Urinary bladder (tissue), 4 donors: ENCODE measurements at places on chromosomes 3 and 15. TPM values are rescaled to one million over a fixed set of nuclear protein-coding genes. Genes with fewer than 3 reads are reported as not detected.
A peak's percentile ranks its signal among the peaks of the same experiment; 100 is the strongest.

- DNase-seq: no peak
These were observed 6.1 kb downstream of the BCL6 start for GRCh38 chr3:187739094-187739560.

DNA sequence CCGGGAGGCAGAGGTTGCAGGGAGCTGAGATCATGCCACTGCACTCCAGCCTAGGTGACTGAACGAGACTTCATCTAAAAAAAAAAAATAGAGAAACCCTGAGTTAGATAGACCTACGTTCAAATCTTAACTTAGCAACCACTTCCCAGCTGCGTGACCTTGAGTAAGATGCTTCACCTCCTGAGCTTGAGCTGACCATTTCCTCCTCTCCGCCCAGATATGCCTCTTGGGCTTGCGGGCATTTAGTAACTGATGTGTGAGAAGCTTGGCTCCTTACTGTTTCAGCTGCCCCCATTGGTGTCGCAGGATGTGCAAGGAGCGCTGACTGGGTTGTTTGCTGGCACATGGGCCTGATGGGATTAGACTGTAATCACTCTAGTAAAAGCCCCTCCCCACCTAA is 26.9 kb upstream of the ATG7 start:
- DNase-seq: no peak

DNA sequence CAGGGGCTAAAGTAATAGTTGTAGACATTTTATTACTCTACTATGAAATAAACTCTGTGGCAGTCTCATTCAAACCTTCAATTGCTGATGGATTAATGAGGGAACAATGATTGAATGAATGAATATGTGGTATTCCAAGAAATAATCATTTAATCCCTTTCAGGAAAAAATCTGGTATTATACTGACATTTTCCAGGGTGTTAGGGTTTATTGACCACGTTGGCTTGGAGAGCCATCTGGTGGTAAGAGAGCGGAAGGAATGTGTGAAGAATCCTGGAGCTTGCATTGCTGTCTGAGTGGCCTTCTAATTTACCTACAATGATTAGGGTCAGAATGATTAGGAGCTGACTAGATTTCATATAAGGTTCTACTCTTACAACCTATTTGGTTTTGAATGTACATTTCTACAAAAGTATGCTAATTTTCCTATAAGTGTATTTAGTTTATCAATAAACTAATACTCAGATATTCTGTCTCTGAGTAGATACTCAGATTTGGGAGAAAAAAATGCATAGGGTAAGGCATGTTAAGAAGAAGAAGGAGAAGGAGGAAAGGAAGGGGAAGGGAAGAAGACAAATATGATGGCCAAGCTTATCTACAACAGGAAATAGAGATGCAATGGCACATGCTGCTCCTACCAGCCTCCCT is 249.9 kb downstream of the ROBO1 start:
- no peak for DNase-seq

Gene FBXL22
- total RNA-seq: 26.2 TPM

DNA sequence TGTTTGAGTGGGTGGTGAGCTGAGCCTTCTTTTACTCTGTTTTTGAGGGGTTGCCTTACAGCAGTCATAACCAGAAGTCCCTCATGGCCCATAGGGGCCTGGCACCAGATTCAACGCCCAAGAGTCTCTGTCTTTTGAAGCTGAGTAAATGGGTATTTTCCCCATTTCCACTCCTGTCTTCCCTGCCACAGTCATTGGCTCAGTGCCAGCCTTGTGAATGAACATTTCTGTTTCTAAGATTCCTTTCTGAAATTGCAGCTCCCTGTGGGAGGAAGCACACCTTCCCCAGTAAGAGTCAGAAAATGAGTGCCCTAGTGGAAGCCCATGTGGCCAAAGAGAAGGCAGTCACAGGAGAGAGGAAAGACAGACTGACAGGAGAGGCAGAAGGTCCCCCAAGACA is 43.7 kb upstream of the POLR2M start:
- no peak for DNase-seq

Gene TKT
- total RNA-seq: 66.5 TPM

GRCh38 chr3:182668974-182669373 is 124.3 kb upstream of the ATP11B start:
- DNase-seq: no peak

- DNase-seq: no peak
These were observed 10.8 kb downstream of the ZNF774 start for GRCh38 chr15:90362936-90363212.

DNA sequence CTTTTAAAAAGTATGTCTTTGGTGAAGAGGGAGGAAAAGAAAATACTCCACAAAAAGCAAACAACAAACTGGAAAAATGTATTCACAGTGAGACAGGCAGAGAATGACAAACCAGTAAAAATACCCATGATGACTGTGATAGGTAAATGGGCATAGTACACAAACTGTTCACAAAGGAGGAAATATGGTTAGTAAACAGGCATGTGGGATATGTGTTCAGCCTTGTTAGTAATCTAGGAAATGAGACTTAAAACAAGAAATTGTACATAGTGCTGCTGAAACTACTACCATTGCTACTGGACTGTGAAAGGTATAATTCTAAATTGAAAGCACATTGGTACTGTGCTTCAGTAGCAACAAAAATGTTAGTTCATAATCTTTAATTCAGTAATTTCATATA is 50.1 kb downstream of the UBE2E2 start:
- DNase-seq: no peak

GRCh38 chr15:85031086-85031943 is 49.7 kb downstream of the PDE8A start:
- DNase-seq: no peak

GRCh38 chr3:103532986-103533385 is 1098.2 kb downstream of the ZPLD1 start:
- no peak for DNase-seq

GRCh38 chr15:52496776-52497470 is 31.8 kb downstream of the MYO5A start:
- DNase-seq: no peak

GRCh38 chr3:161694682-161695564 is 198.3 kb downstream of the OTOL1 start:
- no peak for DNase-seq

DNA sequence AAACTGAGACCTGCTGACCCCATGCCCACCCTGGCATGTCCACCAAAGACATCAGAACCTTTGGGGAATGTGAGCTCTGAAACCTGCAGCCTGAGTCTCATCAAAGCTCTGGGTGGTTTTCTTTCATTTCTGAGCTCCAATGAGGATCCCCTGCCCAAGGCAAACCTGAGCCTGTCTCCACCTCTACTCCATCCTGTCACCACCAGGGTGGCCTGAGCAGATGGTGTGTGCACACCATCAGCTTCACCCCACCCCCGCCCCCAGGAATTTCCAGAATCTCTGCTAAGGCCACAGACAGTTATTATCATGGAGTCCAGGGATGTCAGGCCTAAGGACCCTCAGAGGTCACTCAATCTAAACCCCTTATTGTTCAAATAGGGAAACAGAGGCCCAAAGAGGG is 1.3 kb downstream of the XIRP1 start:
- DNase-seq: no peak

DNA sequence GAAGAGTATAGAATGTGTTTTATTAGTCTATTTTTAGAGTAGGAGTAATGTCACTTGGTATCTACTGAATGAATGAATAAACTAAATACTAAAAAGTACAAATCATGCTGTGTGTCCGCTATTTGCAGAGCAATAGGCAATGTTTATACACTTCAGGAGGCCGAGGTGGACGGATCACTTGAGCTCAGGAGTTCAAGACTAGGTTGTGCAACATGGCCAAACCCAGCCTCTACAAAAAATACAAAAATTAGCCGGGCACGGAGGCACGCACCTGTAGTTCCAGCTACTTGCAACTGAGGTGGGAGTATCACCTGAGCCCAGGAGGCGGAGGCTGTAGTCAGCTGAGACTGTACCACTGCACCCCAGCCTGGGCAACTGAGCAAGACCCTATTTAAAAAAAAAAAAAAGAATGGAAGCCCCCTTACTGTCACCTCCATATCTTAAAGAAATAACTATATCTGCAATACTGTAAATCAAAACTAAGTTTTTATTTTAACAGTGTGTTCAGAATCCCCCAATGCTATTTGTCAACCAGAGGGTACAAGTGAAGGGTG is 98.4 kb downstream of the DHX30 start:
- DNase-seq: no peak

Gene ROPN1B
- 0.26 TPM for total RNA-seq

DNA sequence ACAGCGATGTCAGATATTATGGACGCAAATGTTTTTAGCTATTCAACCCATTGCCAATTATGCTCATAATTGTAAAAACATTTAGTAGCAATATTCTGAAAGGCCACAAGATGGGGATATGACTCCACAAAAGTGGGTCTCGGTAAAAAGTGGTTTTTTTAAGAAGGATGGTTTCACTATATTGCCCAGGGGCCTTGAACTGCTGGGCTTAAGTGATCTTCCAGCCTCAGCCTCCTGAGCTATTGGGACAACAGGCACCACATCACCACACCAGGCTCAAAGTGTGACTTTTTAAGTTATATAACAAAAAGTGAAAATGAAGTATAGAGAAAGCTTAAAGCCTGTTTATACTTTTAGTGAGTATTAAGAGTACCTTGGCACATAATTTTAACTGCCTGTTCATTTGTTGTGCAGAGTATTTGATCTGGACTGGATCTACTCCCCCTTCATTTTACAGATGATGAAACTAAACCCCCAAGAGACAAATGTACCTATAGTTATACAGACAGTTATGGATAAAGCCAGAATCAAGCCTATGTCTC is 9.4 kb downstream of the NAA50 start:
- DNase-seq: peak; percentile 17

DNA sequence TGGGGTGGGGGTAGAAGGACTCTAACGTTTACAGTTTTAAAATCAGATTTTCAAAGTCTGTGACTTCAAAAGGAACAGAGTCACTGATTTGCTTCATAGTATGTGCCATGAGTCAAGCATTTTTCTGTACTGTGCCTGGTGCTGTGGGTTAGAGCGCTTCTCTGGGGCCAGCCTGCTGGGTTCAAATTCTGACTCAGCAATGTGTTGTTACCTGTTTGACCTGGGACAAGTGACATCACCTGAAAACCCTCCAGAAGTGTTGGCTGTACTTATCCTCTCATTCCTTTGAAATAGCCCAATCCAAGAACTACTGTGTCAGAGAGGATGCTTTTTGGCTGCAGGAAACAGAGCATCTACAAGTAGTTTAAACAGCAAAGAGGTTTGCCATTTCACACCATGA is 101.7 kb downstream of the LSM3 start:
- DNase-seq: no peak

GRCh38 chr3:115616461-115616860 is 6.8 kb upstream of the GAP43 start:
- no peak for DNase-seq

Gene BNC1
- 0.37 TPM for total RNA-seq

- DNase-seq: no peak
These were observed 25.7 kb downstream of the MYO1E start for GRCh38 chr15:59346951-59347350.
